HFF-Myc (cell line): ENCODE measurements at places on chromosomes 13 and 19.

DNA sequence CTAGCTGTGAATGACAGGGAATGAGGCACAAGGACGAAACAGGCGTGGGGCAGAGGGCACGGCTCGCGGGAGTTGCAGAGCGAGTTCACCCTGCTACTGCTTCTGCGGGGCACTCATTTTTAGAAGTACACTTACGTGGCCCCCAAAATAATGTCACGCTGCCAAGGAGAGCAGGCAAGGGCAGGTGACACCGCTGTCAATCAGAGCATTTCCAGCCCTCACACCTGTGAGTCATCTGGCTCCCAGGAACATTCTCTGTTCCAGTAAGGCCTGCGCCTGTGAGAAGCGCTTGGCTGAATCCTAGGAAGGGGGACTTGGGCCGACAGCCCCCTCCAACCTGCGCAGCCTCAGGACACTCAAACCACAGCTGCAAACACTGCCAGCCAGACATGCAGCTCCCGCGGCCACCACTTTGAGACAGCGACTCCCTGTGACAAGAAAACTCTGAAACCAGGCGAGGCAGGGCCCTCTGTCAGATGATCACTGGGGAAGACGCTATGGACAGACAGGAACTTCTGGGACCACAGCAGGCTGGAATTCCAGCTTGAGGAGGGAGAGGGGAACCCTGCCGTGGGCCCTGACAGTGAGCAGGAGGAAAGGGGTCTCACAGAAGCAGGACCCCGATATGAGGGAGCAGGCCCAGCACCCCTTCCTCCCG is 12.7 kb downstream of the DOT1L start:
- no peak for DNase-seq

GRCh38 chr13:42064966-42065365 is 16.5 kb downstream of the DGKH start:
- no peak for DNase-seq

GRCh38 chr13:113353254-113353653 is 10.7 kb downstream of the GRTP1 start:
- DNase-seq: no peak

DNA sequence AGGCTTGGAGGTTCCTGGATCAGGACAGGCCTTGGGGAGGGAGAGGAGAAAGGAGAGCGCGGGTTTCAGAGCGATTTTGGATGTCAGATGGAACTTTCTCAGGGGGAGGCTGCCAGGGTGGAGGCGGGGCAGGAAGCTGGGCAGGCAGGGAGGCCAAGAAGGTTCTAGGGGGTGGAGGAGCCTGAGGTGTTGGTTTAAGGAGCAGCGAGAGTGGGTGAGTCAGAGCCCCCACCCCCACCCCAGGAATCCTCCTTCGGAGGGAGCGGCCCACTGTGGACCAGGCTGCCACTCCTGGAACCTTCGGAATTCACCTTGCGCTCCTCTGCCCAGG is 15.9 kb upstream of the NOP53 start:
- peak; percentile 61 for DNase-seq

DNA sequence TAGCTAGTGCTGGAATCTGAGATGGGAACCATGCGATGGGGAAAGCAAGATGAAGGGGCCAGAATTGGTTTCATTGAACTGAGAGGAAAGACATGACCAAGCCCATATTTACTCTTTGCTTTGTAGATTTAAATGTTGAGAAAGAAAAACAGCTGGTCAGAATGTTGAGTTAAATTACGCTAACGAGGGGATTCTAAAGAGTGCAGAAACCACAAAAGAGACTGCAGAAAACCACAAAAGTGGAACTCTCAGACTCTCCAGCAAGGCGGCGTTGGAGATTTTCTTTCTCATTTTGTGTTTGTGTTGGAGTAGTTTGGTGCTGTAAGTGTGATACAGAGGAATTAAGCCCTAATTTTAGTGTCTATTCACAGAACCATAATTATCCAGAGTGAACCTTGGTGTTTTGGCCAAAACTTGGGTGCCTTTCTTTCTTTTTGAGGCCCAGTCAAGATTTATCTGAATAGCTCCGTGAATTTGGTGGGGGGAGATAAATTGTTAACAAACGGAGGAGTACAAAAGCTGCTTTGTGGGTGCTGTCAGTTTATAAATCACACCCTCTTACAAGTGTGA is 26.3 kb downstream of the SAE1 start:
- no peak for DNase-seq

DNA sequence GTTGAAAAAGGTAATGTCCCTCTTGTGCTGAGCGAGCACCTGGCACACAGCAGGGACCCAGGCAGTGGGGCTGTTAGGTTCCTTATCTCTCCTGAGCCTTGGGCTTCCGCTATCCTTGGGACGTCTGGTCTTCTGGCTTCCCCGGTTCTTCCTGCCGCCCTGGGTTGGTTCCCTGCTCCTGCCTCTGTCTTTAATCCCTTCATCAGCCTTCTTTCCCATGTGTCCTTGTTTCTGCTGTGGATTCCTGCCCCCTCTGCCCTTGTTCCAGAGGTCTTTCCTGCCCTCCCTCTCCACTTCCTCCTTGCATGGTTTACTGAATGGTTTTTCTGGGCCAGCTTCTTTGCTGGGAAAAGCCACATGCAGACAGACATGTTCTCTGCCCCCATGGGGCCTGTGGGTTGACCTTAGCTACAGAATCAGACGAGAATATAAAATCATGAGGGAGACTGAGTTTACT is 2.6 kb downstream of the EPN1 start:
- no peak for DNase-seq

- DNase-seq: no peak
Measured at GRCh38 chr13:50291611-50292010, 276.4 kb downstream of the KCNRG start.

DNA sequence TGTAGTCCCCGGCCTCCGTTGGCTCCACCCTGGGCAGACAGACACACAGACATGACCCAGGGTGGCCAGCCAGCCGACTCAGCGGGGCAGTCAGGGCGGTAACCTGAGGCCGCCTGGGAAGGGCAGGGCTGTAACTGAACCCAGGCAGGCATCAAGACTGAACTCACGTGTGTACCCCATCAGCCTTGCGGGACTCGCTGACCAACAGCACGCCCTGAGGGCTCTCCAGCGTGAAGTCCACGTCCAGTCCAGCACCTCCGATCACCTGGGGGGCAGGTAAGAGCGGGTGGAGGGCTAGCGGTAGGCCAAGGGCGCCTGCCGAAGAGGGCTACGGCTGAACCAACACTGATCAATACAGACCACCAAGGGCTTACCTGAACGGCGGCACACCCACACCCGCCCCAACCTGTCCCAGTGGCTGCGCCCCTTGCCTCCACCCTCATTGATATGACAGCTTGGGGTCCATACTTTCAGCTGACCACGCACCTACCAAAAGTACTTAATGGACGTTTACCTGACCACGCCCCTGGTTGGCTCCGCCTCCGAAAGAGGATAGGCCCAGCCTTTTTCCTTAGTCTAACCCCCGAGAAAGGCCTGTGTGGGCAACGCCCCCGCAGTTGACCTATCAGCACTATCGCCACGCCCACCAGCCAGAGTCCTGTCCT is 791 bp downstream of the TMED1 start:
- no peak for DNase-seq

DNA sequence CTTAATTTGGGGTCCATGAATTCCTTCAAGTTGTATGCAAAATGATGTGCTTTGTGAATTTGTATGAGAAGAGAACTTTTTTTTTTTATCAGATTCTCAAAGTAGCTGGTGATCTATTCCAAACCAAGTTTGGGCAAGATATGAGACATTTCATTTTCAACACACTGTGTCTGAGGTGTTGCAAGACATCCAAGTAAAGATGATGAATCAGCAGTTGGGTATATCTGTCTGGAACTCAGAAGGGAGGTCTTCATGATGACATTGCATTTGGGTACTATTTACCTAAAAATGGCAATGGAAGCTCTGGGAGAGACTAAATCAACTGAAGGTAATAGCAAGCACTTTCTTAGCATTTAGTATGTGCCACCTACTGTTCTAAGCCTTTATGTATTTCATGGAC is 2.8 kb downstream of the FAM124A start:
- no peak for DNase-seq

DNA sequence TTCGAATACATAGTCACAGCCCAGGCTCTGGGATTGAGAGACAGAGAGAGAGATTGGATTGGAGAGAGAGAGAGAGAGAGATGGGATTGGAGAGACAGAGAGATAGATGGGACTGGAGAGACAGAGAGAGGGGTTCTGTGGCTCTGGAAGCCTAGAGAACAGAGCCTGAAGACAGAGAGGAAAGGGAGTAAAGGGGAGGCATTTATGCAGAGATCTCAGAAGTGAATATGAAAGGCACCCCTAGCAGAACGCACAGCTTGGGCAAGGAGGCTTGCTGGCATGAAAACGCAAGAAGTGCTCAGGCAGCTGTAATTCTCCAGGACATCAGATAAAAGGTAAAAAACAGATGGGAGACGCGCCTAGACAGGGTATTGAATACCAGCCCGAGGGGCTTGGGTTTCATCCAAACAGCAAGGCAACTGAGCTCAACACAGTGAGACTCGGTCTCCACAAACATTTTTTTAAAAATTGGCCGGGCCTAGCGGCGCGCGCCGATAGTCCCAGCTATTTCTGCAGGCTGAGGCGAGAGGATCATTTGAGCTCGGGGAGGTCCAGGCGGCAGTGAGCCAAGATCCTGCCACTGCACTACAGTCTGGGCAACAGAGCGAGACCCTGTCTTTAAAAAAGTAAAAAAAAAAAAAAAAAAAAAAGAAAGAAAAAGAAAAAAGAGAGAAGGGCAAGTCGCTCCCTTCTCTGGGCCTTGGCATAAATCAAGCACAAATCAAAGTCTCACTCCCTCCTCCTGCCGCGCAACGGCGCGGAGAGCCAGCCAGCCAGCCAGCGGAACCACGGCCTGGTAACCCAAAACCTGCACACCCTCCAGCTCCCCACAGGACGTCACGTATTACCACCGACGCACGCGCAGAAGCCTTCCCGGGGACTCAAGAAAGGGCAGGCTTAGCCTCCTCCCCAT is 774 bp upstream of the PPP2R1A start:
- DNase-seq: no peak

DNA sequence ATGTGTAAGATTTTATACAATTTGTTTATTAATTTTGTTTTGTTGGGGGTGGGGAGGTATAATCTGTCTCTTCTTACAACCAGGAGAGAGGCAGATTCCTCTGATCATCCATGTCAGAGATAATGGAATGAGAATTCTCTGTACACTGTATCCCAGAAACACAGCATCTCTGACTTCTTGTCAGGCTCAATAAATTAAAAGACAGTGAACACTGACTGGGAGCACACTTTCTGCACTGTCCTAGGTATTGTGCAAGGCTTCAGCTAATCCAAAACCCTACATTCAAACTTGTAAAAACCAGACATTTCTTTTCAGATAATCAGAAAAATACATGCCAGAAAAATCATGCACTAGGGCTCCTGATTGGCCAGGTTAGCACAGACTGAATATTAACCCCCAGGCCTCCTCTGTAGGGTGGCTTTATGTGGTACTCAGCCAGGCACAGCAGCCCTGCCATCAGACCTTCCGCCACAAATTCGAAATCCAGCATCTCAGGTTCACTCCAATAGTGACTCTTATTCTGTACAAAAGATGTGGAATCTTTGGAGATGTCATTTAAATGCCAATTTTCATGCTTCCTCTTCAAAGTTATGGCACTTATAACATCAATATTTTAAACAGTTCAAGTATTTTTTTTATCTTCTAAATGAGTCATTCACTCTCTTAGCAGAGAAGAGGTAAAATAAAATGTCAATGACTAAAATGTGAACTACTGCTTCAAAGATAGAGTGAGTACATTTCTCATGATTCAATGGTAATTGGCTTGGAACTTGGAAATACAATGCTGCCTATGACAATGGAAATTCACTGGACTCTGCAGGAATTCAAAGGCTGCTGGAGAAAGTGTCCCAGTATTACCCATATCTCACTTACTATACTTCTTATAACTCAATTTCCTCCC is 211.5 kb downstream of the KLF12 start:
- no peak for DNase-seq

GRCh38 chr19:398719-399118 is 10.2 kb downstream of the C2CD4C start:
- DNase-seq: no peak

DNA sequence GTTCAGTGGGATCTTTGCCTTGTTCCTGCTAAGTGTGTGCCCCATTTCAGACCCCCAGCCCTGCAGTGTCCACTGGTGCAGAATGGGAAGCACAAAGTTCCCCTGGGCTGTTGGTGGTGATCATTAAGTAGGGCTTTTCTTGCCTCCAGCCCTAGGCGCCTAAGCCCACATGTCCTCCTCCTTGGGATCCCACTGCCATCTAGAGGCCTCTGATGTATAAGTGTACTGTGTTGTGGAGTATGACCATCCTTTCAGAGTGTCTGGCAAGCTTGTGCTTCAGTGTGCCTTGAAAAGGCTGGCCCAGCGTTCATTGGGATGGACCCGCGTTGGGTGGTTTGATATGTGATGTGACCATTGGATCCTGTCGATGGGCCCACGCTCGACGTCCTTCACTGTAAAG is 71.2 kb downstream of the WASF3 start:
- DNase-seq: no peak

GRCh38 chr19:14197882-14198281 is 8.1 kb downstream of the ADGRL1 start:
- DNase-seq: no peak

DNA sequence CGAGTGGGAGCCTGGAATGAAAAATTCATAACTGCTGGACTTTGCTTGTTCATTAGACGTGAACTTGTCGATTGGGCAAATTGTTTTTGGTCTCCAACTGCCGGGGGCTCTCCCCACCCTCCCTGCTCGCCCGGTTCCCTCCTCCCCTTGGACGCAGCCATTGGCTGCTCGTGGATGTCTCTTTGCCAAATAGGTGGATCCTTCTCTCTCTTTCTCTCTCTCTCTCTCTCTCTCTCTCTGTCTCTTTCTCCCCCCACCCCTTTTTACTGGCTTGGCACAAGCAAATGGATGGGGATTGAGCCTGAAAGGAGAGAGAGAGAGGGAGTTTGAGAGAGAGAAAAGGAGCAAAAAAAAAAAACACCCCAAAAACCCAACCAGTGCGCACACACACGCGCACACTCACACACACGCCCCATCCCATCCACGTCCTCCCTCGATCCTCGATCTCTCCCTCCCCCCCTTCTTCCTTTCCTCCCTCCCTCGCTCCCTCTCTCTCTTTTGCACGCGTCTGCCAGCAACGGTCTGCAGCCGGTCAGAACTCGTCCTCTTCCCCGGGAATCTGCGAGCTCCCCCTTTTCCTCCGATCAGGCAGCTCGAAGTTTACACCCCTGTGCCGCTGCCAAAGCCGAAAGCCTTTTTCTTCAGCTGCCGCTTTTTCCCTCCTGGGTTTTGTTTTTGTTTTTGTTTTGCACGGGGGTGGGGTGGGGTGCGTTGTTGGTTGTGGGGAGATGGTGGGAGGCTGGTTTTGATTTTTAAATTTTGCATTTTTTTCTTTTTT is 27.8 kb downstream of the NFIX start:
- DNase-seq: peak; percentile 81

DNA sequence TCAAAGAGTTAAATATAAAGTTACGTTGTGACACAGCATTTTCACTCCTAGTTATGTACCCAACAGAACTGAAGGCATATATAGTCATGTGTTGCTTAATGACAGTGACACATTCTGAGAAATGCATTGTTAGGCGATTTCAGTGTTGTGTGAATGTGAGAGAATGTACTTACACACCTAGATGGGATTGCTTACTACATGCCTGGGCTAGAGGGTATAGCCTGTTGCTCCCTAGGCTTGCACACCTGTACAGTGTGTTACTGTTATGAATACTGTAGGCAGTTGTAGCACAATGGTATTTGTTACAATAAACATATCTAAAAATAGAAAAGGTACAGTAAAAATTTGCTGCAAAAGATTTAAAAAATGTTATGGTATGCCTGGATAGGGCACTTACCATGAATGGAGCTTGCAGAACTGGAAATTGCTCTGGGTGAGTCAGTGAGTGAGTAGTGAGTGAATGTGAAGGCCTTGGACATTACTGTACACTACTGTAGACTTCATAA is 89.2 kb downstream of the DHRS12 start:
- DNase-seq: no peak
